ENCODE measurements at places on chromosomes 3 and 15.

GRCh38 chr3:149487598-149488197 lies 13.2 kb downstream of the TM4SF4 start:
- peak; percentile 48 for DNase-seq

DNA sequence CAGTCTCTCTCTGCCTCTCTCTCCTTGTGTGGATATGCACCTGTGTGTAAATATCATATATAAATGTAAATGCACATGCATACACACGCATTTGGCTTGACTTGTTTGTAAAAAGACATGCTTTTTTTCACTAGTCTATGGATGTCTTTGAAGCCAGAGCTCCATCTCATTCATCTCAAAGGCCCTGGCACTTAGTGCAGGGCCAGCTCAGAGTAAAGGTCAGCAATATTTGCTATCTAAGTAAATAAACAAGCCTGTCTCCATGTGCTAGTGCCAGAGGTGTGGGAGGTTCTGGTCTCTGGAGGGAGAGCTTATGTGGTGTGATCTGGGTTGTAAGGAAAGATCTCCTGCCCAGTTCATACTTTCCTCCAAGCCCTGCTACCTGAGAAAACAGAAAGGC lies 5.6 kb downstream of the CLSTN2 start:
- DNase-seq, result no peak

- peak; percentile 88 for DNase-seq
These were observed 114.7 kb downstream of the ETFA start for GRCh38 chr15:76196269-76197231.

DNA sequence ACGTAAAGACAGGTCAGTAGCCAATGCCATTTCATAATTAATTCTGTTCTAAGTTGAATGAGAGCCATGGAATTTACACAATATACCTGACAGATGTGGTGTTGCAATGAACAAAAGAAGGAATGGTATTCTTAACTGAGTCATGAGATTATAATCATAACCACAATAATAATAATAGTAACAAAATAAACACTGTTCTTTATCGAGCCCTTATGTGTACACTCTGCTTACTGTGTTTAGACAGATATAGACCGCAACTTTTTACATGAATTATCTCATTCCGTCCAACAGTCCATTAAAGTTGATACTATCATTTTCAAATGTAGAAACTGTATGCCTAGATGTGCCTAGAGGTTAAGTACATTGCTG lies 28.2 kb upstream of the SCAANT1 start:
- DNase-seq, result peak; percentile 64

DNA sequence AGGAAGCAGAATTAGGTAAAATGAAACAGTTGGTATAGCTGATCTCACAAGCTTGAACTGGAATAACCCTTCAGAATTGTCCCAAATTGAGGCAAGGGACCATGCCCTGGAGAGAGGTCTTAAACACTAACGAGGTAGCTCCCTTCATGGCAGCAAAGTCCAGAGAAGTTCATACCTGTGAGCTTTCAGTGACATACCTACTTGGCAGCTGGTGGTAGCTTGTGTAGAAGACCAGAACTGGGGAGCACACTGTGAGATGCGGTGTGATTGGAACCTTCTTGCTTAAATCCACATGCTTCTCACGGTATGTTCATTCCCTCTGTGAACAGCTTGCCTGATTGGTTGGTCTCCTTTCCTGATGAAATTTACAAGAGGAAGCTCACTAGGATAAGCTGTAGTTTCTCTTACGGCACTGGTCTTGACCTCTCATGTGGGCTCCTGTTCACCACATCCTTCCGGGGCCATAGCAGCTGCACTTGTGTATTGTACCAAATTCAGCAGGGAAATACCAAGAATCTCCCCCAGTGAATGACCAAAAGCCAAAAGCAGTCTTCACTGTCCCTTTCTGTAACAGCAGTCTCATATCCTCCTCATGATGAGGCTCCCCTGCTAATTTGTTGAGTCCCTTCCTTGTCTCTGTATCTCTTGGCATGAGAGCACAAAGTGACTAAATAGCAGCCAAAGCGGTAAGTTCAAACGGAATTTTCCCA lies 483.7 kb upstream of the FRG2C start:
- no peak for DNase-seq

DNA sequence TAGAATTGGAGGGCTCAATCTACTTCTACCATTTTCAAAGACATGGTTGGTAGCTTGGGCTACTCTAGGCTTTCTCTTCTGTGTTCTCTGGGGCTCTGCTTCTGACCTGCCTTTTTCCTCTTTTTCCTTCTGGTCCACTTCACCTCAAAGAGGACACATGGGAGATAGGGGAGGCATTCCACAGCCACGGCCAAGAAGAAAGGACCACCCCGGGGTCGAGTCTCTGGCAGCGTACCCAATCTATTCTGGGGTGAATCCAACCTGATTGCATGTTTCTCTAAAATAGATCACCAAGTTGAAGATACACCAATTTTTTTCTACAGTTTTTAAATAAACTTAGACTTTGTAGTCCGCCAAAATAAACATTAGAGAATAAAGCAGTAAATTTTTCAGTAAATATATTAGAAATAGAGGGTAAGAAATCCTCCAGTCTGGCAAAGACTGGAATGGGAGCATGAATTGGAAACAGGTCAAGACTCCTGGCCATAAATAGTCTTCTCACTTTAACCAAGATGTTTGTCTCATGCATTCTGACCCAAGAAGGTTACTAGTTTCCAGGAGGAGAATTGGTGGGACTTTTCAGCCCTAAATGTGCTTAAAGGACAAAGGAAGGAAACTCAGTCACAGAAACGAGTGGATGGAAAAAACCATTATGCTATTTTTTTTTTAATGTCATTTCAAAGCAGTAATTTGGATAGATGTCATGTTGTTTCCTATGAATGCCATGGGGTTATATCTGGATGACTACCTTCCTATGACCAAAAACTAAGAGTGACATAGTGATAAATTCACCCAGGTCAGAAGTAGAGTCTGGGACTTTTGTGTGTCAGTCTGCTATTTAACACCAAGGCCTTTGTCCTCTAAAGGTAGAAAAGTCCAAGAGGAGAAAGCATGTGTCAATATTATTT lies 71.3 kb upstream of the PHLDB2 start:
- DNase-seq, result no peak

- DNase-seq, result no peak
These were observed 312.5 kb downstream of the TIGIT start for GRCh38 chr3:114606336-114606735.

GRCh38 chr3:100609305-100609704 lies at the start of gene ADGRG7:
ADGRG7 (plus strand) TSS chr3:100609601; CDS start chr3:100609857, 256 bp downstream.
- DNase-seq, result no peak

DNA sequence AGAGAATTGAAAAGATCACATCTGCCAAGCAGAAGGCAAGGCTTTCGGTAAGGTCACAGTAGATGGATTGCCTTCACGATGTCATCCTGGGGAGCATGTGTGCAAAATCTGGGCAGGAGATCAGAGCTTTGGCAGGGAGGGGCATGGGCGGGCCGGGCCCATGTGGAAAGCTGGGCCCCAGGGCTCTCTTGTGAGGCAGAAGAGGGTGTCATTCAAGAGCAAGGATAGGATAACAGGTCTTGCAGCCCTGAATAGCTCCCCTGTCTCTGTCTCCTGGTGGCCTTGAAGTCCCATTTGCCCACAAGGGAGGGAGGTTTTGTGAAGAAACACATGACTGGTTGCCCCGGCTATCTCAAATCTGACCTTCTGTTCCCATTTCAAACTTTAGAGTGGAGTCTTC lies 172.0 kb downstream of the OPA1 start:
- DNase-seq, result no peak

- no peak for DNase-seq
These were observed 181.5 kb upstream of the LYSMD4 start for GRCh38 chr15:99914723-99915122.

DNA sequence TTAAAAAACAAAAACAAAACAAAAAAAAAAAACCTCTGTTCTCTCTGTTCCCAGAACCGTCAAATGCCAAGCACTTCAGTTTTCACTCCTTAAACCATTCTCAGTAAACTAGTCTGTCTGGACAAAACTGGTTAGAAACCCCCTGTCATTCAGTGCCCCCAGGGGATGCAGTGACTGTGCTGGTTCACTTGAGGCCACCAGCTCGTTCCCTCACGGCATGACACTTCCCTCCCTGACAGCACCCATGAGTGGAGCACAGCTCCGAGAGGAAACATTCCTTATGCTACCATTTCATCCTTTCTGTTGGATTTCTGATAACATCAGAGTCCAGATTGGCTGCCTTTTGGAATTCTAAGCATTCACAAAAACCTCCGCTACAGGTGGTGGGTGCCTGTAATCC lies 244.0 kb upstream of the TPM1 start:
- DNase-seq, result no peak

DNA sequence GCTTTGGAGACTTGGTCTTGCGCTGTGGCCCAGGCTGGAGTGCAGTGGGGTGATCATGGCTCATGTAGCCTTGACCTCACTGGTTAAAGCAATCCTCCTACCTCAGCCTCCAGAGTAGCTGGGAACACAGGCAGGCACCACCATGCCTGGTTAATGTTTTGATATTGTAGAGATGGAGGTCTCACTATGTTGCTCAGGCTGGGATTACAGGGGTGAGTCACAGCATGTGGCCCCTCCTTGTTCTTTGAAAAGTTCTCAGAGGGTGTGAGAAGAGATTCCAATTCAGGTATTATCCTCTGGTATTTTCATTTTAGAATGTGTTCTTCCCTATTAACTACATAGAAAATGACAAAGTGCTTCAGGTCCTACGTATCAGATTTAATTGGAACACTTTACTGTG lies 51.9 kb upstream of the RPL32 start:
- DNase-seq, result peak; percentile 19

DNA sequence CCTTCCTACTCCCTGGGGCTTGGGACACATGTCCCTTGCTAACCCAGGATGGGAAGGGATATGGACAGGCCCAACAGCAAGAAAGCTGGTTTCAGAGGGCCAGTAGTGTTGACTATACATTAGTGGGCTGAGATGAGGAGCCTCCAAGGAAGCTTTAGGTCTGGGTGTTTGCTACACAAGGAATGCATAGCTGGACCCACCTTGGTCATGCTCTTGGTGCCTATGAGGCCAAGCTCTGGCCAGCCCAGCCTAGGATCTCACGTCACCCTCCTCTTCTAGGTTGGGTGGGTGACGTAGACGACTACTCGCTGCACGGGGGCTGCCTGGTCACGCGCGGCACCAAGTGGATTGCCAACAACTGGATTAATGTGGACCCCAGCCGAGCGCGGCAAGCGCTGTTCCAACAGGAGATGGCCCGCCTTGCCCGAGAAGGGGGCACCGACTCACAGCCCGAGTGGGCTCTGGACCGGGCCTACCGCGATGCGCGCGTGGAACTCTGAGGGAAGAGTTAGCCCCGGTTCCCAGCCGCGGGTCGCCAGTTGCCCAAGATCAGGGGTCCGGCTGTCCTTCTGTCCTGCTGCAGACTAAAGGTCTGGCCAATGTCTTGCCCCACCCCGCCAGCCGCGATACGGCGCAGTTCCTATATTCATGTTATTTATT lies 653 bp upstream of the WDR6 start:
- DNase-seq, result no peak

- peak; percentile 23 for DNase-seq
These were observed 13.8 kb downstream of the ALDH1A3 start for GRCh38 chr15:100893261-100893963.

- peak; percentile 53 for DNase-seq
These were observed 68.0 kb downstream of the TFG start for GRCh38 chr3:100777271-100777670.

- DNase-seq, result no peak
These were observed 1.2 kb upstream of the GPR176 start for GRCh38 chr15:39921274-39921638.

DNA sequence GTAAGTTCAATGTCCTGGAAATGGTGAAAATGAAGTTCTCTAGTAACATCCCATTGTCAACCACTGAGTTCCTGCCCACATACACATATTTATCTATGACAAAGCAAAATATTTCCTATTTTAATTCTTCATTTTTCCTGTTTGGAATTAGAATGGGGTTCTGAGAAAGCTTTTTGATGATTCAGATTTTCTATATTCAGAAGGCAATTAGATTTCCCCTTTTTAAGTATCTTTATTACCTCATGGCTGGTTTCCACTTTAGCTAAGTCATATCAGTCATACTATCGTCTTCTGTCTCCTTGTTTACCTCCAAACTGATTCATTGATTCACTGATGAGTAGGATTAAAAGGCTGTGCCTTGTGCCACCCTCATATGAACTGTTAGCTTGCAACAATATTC lies 17.9 kb downstream of the ETFA start:
- peak; percentile 50 for DNase-seq

- DNase-seq, result peak; percentile 38
These were observed 253.7 kb downstream of the GAP43 start for GRCh38 chr3:115876876-115877614.

- no peak for DNase-seq
These were observed 26.6 kb downstream of the ALDH1L1 start for GRCh38 chr3:126153695-126154360.

GRCh38 chr3:122577409-122578031 lies at the start of gene PARP15:
PARP15 (plus strand) TSS chr3:122577650; CDS start chr3:122577668, 18 bp downstream.
- no peak for DNase-seq

- DNase-seq, result peak; percentile 30
These were observed 117.0 kb upstream of the TSPAN3 start for GRCh38 chr15:77187751-77188464.

DNA sequence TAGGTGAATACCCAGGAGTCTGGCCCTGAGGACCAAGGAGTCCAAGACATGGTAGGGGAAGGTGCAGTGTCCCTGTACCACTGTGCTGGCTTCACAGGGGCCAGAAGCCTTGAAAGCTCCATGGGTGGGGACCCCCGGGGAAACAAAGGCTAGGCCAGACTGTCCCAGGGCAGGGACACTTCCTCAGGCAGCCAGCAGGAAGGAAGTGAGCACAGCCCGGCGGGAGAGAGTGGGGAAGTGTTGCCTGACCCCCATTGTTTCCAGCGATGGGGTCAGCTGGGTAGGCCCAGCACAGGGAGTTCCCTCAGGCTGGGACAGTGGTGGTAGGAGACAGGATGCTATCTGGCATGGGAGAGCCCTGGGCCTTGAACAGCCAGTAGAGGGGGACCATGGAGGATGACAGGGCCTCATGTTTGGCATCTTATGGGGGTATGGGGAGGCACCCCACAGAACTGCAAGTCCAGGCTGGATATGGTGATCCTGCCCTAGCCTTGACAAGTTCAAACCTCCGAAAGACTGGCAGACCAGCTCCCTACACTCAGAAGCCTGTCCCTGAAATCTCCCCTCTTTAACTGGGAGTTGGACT lies 1.2 kb upstream of the HYAL2 start:
- DNase-seq, result no peak

- DNase-seq, result no peak
These were observed 62.8 kb downstream of the THBS1 start for GRCh38 chr15:39643727-39644126.

GRCh38 chr3:52281981-52282801 lies 3.7 kb upstream of the WDR82 start:
- DNase-seq, result no peak

DNA sequence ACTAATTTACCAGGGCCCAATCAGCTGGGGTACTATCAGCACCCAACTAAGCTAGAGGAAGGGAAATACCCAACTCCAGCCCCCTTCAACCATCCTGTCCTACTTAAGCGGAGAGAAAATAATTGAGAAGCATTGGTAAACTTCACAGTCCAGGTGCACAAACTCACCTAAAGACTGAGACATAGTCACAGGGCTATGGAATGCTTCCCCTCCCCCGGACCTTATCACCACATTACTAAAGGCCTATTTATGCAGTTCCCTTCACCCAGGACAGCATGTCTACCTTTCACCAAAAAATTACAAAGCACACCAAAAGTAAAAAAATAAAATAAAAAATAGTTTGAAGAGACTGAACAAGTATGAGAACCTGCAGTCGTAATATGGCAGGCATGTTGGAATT lies 47.9 kb downstream of the HOMER2 start:
- no peak for DNase-seq

GRCh38 chr3:122493296-122493695 lies 21.4 kb downstream of the KPNA1 start:
- no peak for DNase-seq

GRCh38 chr3:18111796-18112232 lies 313.3 kb downstream of the SATB1 start:
- peak; percentile 24 for DNase-seq

GRCh38 chr3:119468041-119468440 lies 722 bp upstream of the POGLUT1 start:
- no peak for DNase-seq

Data from PC-3 (cell line).